ENCODE measurements at places on chromosomes 16 and 17.
A peak's percentile ranks its signal among the peaks of the same experiment; 100 is the strongest.

- DNase-seq, result peak; percentile 64
Observed at GRCh38 chr17:74842599-74843351, 16.9 kb downstream of the GRIN2C start.

DNA sequence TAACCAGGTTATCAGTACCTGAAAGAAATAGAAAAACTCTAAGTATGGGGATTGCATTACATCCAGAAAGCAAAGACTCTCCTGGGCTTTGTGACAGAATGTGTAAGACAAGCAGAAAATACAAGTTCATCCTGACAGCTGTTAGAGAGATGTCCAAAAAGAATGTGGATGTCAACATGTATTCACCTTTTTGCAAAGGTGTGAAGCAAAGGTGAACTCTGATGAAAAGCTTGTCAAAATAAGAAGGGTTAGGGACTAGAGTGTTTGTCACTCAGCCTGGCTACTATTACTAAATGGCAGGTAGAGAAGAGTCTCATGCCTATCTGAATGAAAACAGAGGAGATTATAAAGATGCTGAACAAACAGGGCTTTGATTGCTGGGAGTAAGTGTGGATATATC lies 527.6 kb upstream of the CA10 start:
- DNase-seq, result no peak

GRCh38 chr16:51327001-51327400 lies 175.9 kb upstream of the SALL1 start:
- DNase-seq, result no peak

GRCh38 chr17:55350825-55351205 lies 70.8 kb downstream of the MMD start:
- no peak for DNase-seq

DNA sequence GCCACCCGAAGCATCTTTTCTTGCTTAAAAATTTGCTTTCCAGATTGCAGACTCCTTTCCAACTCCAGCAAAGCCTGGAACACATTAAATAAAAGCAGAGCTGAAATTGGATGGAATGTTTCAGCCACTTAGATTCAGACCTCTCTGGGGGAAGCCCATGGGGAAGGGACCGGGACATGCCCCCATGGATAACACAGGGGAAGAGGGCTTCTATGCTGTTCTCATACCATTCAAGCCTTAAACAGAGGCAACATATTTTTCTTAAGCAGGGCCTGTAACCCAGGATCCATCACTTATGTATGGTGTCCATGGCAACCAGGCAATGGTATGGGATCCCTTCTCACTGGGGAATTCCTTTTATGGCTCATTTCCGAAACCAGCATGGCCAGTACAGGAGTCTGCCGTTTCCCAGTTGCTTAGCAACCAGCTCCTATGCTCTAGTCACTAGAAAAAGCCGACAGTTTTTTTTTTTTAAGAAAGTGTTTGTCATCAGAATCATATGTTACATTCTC lies 62.0 kb upstream of the MARCHF10 start:
- DNase-seq, result peak; percentile 98

- no peak for DNase-seq
Observed at GRCh38 chr17:27522028-27522635, 65.9 kb downstream of the KSR1 start.

- DNase-seq, result no peak
Observed at GRCh38 chr16:4077174-4077649, 39.0 kb downstream of the ADCY9 start.

- DNase-seq, result no peak
Observed at GRCh38 chr16:84829168-84829965, 9.6 kb downstream of the CRISPLD2 start.

DNA sequence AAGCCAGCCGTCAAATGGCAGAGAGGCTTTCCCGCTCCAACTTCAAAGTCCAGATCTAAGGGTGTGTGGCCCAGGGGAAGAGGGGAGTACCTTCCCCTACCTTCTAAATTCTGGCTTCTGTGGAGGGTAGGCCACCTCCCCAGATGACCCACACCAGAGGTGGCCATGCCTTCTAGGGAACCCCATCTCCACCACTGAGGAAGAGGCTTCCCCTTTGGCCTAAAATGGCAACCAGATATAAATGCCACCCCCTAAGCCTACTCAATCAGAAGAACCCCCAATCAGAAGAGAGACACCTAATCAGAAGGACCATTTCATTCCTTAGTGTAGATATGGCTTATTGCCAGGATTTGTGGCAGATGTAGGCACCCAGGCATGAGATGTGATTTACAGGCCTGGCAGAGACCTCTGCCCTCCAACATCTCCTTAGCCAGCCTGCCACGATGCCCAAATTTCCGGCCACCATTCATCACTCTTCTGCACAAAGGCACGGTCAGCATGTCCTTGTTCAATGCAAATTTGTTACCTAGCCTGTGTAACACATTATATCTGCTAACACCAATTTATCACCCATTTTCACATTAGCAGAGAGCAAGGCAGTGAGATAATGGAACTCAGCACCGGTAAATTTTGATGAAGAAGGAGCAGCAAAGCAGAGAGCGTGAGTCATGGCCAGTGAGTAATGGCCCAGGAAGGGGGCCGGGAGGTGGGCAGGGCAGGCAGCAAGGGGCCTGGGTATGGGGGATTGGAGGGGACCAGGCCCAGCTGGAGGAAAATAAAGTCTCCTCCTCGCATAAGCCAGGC lies 1.2 kb upstream of the MGAT5B start:
- DNase-seq, result peak; percentile 75

DNA sequence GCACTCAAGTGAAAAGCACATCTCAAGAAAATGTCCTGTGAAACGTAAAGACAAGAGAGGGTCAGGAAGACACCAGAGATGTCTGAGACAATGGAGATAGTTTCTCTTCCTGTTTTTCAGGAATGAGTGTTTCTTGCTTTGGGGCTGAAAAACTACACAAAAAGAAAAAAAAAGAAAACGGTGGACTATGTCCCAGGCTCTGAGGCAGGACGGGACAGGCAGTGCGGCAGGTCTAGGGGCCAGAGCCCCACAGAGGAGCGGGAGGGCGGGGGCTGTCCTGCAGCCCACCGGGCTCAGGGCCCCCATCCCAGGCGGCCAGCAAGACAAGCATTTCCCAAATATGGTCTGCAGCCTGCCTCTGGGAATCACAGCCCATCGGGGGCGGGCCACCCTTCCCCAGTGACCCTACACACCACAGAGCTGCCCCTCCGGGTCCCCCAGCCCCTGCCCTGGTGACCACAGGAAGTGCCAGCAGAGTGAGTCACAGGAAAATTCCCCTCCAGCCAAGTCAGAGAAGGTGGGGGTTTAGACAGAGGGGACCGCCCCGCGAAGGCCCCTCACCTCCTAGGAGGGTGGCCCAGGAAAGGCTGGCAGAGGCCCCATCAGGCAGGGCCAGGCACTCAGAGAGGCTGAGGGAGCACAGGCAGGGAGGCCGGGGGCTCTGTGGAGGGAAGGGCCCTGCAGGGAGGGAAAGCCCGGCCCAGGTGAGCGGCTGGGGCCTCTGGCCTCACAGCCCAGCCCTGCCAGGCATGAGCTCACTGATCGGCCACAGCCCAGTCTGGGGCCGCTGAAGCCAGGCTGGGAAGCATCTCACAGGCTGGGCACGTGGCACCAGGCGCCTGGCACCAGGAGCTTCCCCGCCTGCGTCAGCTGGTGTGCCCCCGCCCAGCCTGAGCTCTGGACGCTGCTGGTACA lies 6.3 kb downstream of the BCAR1 start:
- DNase-seq, result peak; percentile 98

DNA sequence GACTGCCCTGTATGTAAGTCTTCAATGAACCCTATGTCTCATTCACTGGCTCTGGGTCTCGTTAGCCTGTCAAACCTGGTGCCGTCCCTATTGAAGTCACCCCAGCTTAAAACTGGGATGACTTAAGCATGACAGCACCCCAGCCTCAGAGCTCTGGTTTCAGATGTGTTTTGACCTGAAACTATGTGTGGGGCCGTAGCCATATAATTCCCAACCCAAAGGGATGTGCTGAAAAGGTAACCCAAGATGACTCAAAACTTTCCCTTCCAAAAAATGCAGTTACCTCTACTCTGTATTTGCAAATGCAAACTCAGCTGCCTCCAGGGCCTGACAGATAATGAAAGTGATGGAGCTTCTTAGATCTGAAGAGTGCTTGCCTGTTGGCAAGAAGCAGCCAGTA lies 478.3 kb upstream of the ERCC4 start:
- peak; percentile 73 for DNase-seq

GRCh38 chr17:19781488-19782458 lies 33.7 kb upstream of the ALDH3A1 start:
- DNase-seq, result no peak

DNA sequence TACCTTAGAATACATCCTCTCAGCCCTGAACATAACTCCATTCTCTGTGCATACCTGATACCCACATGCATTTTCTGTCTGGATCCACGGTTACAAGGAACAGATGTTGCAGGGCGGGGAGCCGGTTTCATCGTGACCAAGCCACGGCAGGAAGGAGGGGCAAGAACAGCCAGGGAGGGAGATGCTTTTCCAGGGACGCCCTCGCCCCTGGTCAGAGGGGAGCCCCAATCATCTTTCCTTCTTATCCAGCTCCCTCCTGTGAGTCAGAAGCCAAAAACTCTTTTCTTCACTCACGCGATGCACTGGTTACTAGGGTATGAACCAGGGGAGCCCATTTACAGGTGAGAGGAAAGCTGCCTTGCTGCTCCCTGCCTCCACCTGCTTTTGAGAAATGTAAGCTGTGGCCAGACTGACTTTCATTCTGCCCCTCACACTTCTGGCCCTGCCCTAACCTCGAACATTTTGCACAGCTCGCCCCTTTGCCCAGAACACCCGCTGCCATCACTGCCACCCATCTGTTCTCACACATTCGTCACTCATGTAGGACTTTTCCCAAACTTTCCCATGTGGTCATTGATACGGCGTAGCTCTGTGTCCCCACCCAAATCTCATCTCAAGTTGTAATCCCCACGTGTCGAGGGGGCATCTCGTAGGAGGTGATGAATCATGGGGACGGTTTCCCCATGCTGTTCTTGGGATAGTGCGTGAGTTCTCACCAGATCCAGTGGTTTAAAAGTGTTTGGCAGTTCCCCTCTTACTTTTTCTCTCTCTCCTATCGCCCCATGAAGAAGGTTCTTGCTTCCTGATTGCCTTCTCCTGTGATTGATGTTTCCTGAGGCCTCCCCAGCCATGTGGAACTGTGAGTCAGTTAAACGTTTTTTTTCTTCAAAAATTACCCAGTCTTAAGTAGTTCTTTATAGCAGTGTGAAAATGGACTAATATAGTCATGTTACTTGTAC lies 20.5 kb downstream of the FOXL1 start:
- DNase-seq, result no peak

GRCh38 chr16:29983420-29984136 lies 9.9 kb downstream of the TAOK2 start:
- no peak for DNase-seq

DNA sequence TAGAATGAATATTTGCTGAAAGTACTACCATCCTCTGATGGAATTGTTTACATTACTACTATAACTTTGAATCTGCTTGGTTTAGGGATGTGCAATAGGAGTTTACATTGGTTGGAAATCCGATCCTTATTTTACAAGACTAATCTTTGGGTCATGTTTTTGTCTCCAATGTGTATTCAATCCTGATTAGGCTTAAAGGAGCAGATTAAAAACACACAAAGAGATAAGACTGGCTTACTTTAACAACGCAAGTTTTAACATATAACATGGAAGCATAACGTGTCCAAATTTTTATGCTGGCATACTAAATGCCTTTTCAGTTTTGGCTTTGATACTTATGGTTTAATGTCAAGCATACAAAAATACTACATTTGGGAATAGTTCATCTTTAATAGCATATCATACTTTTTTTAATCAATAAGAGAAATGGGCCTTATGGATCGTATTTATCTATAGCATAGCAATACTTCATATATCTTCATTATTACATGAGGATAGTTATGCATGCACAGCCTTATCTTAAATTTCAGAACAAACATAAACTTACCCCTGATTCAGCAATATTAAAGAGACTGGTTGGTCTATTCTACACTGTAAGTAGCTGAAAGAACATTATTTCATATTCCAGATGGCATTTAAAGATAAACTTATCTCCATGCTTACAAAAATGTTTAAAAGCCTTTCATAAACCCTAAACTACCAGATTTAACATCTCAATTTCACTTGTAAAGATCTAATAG lies 69.9 kb upstream of the NACA2 start:
- peak; percentile 5 for DNase-seq

DNA sequence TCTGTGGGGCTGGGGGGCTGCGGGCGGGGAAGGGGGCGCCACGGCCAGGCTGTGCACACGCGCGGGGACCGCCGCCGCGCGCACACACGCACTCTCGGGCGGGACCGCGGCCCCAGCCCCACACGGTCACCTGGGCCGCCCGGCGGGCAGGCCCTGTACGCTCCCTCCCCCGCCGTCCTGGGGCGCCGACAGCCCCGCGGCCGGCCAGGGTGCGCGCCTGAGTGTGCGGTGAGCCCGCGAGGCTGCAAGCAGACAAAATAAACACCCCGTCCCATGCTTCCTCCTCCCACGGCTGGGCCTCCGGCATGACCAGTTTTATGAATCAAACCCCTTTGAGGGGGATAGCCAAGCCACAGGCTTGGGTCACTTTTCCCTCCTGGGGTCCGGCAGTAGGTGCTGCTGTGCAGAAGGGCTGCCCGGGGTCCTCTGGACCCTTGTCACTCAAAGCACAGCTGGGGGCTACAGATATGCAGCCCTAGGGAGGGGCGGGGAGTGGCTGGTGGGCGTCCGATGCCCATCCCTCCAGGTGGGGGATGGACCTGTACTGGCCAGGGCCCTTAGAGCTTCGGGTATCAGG lies 441 bp downstream of the VASN start:
- DNase-seq, result no peak

GRCh38 chr17:518047-518735 lies 165.6 kb upstream of the RPH3AL start:
- no peak for DNase-seq

DNA sequence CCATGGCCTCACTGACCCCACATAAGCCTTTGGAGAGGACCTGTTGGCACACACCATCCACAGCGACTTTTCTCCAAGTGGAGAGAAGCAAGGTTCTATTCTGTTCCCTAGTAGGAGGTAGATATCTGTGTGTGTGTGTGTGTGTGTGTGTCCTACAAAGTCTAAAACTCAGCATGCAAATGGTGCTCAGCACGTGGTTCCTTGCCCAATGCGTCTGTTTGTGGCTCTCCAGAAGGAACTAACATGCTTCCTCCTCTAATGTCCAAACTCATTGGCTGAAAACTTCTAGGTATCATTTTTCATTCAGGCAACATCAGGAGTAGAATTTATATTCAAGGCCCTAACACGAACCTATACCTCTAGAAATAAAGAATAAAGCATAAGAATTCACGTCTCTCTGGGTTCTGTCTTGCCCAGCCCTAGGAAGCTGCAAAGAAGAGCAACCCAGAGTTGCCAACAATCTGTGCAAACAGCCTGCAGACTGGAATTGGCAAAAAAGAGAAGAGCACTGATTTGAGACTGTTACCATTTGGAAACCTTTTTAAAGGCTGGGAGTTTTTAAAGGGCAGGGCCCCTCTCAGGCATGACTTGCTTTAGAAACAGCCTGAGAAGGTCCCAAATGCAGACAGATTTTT lies 25.5 kb downstream of the MAP3K14 start:
- DNase-seq, result no peak

DNA sequence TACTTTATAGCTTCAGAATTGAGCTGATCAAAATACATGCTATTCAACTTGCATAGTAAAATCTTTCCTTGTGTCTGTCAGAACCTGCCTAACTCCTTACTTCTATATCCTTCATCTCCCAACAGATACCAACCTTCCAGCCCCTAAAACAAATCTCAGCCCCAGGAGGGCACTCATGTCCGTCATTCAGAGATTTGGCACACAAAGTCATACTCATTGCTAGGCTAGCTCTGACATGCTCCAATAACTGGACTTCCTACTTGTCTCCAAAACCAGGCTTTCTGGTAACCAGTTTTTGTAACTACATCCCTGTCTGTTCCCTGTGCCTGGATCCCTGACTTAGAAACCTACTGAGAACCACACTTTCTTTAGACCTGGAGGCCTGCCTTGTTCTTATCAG lies 37.5 kb upstream of the DHX40 start:
- DNase-seq, result no peak
